ENCODE measurements at places on chromosomes 1 and 21.

- no peak for DNase-seq
These were observed 102.3 kb upstream of the ESRRG start for GRCh38 chr1:216825557-216825956.

DNA sequence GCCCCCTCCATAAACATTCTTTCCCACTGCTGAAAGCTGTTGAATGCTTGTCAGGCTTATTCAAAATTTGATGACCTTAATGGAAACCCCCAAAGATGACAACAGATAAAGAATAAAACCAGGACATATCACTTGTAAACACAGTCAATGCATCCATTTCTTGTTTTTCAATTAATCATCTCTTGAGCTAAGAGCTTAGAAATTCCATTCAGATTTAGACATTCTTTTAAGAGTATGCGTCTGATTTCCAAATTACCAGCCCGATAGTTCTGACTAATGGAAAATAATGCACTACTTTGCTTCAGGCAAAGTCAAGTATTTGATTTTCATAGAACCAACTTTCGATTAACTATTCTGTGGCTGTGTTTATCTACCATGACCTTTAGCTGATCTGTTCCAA is 100.6 kb upstream of the RUNX1 start:
- no peak for DNase-seq

- DNase-seq, result no peak
These were observed 2.9 kb upstream of the PIGR start for GRCh38 chr1:206949208-206949607.

GRCh38 chr1:102262994-102263393 is 266.3 kb upstream of the OLFM3 start:
- no peak for DNase-seq

GRCh38 chr1:203453016-203453415 is 22.6 kb upstream of the PRELP start:
- no peak for DNase-seq

DNA sequence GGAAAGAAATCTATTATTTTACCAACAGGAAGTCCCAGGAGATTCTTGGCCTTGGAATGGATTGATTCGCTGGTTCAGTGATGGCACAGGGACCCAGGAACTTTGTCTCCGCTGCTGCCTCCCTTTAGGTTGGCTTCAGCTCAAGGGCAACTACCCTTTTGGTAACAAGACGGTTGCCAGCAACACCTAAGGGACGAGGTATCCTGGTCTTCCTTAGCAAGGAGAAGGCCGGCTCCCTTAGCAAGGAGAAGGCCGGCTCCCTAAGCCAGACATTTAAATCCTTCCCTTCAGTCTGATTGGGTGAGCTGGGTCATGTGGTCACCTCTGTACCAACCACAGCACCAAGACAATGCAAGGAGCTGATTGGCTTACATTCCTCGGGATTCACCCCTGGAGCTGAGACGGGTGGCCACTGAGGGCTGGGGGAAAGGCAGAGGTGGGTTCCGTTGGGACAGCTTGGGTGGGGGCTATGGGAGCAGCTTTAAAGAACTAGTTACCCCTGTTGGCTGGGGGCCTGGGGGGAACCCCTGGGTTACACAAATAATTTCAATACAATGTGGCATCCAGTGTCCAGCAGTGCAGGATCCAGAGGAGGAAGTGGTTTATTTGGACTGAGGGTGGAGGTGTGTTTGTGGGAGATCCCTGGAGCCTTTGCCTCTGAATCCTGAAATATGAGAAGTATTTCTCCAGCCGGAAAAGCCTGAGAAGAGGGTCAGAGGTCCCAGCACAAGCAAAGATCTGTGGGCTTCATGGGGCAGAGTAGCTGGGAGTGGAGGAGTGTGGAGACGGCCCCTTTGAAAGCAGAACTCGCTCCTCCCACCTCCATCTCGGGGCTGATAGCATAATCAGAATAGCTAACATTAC is 20.7 kb upstream of the CLIC4 start:
- no peak for DNase-seq

GRCh38 chr1:234996245-234996757 is 132.3 kb downstream of the TOMM20 start:
- no peak for DNase-seq

GRCh38 chr21:42319851-42320572 is 4.8 kb upstream of the TFF3 start:
- DNase-seq, result no peak
